ENCODE measurements at places on chromosomes 16 and 17. TPM values are rescaled to one million over a fixed set of nuclear protein-coding genes. Genes with fewer than 3 reads are reported as not detected.

DNA sequence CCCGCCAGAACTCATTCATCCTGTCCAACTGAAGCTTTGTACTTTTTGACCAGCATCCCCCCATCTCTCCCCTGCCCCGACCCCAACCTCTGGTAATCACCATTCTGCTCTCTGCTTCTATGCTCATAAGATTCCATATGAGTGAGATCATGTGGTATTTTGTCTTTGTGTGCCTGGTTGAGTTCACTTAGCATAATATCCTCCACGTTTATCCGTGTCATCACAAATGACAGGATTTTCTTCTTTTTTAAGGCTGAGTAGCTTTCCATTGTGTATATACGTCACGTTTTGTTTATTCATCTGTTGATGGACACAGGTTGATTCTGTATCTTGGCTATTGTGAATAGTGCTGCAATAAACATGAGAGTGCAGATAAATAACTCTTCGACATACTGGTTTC is 278.9 kb downstream of the SNX29 start:
- no peaks in the 10 kb centered on the region for H3K36me3 ChIP-seq
- no peak overlapping the region for H3K27ac ChIP-seq
- peaks cover 9% of the 10 kb centered on the region for H3K4me1 ChIP-seq
- no peak overlapping the region for H3K4me3 ChIP-seq

GRCh38 chr17:42571435-42572225 is 4.7 kb downstream of the MLX start:
- no peaks in the 10 kb centered on the region for H3K27me3 ChIP-seq
- H3K27ac ChIP-seq, result no peak overlapping the region
- peaks cover 14% of the 10 kb centered on the region for H3K4me1 ChIP-seq
- peaks cover 22% of the 10 kb centered on the region for H3K36me3 ChIP-seq
- no peak overlapping the region for H3K4me3 ChIP-seq

GRCh38 chr17:27247071-27247957 is 46.6 kb upstream of the WSB1 start:
- H3K4me3 ChIP-seq, result no peak overlapping the region
- peak overlapping the region; percentile 80 for H3K27ac ChIP-seq
- H3K27me3 ChIP-seq, result peaks cover 18% of the 10 kb centered on the region
- H3K36me3 ChIP-seq, result no peaks in the 10 kb centered on the region
- peaks cover 34% of the 10 kb centered on the region for H3K4me1 ChIP-seq

DNA sequence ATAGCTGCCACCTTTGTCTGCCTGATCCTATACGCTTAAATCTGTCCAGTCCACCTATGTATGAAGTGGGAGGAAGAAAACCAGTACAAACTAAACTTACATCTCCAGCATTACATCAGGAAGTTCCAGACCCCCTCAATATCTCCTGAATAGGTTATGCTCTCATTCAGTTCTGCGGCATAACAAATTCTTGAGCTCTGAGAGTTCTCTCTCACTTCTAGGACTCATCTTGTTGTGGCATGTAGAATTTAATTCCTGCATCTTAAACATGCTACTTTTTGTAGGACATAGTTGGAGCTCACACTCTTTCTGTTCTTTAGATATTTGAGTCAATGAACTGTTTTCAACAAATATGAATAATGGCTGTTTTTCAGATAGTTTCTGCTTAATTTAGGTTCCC is 662.5 kb downstream of the CDH11 start:
- H3K4me1 ChIP-seq, result no peaks in the 10 kb centered on the region
- H3K4me3 ChIP-seq, result no peak overlapping the region
- no peak for DNase-seq

- peak overlapping the region; percentile 99 for H3K27ac ChIP-seq
- peak; percentile 62 for DNase-seq
- no peaks in the 10 kb centered on the region for H3K27me3 ChIP-seq
- H3K36me3 ChIP-seq, result peaks cover 11% of the 10 kb centered on the region
These were observed 907 bp downstream of the TRAPPC2L start for GRCh38 chr16:88857728-88858339.

Gene CACNB1
- total RNA-seq, result 19.2 TPM

GRCh38 chr17:76524598-76525512 is 12.7 kb downstream of the CYGB start:
- DNase-seq, result no peak
- H3K36me3 ChIP-seq, result no peaks in the 10 kb centered on the region
- peaks cover 32% of the 10 kb centered on the region for H3K4me1 ChIP-seq
- H3K27me3 ChIP-seq, result peaks cover 9% of the 10 kb centered on the region

GRCh38 chr17:60832151-60832585 is 154.5 kb downstream of the BCAS3 start:
- peak overlapping the region; percentile 72 for H3K27ac ChIP-seq
- no peaks in the 10 kb centered on the region for H3K36me3 ChIP-seq
- peak overlapping the region; percentile 20 for H3K4me3 ChIP-seq
- peaks cover 48% of the 10 kb centered on the region for H3K4me1 ChIP-seq

- DNase-seq, result peak; percentile 12
- H3K36me3 ChIP-seq, result peaks cover 36% of the 10 kb centered on the region
- H3K27me3 ChIP-seq, result no peaks in the 10 kb centered on the region
- peaks cover 22% of the 10 kb centered on the region for H3K4me1 ChIP-seq
- H3K27ac ChIP-seq, result peak overlapping the region; percentile 53
These were observed 1.7 kb upstream of the MRPL12 start for GRCh38 chr17:81701288-81702071.

DNA sequence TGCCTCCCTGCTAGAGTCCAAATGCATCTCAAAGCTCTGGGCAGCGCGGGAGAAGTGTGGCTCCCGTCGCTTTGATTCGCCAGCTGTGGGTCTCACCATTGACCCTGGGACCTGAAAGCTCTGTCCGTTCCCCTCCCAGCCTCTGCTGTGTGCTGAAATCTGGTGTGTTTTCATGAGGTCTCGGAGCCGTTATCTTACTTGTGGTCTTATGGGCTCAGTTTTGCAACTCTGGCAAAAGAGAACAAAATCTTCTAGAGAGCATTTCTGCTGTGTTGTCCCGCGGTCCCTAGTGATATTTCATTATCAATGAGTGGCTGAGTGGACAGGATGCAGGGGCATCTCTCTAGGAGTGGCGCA is 13.3 kb downstream of the CRISPLD2 start:
- H3K27ac ChIP-seq, result peak overlapping the region; percentile 43
- H3K27me3 ChIP-seq, result no peaks in the 10 kb centered on the region
- peaks cover 36% of the 10 kb centered on the region for H3K4me1 ChIP-seq

Gene DPEP2
- not detected for total RNA-seq

- no peak overlapping the region for H3K27ac ChIP-seq
- H3K27me3 ChIP-seq, result peaks cover 2% of the 10 kb centered on the region
- H3K4me3 ChIP-seq, result no peak overlapping the region
- no peak for DNase-seq
- H3K36me3 ChIP-seq, result no peaks in the 10 kb centered on the region
- peaks cover 9% of the 10 kb centered on the region for H3K4me1 ChIP-seq
These were observed 515.3 kb downstream of the GRIN2A start for GRCh38 chr16:9666834-9667480.

DNA sequence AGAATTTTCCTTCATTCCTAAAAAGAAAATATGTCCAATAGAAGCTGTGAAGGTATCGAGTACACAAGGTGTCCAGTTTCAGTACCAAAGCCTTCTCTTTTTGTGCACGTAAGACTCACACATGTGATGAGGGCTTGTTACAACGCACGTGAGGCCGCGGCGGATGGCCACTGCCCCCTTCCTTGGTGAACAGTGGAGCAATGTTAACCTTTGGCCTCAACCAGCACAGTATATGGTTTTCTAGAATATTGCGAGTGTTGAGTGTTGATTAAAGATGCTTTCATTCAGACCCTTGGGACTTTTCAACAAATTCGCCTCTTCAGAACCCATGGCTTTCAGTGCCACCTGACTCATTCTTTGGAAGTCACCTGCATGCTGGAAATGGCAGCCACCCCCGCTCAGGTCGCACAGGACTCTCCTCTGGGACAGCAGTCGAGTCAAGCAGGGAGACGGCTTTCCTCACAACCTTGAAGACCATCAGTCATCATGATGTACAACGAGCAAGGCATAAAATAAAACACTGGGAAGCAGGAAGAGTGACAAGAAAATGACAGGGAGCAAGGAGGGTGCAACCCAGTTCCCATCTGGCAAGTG is 14.5 kb downstream of the MAP1LC3B start:
- DNase-seq, result no peak
- no peaks in the 10 kb centered on the region for H3K27me3 ChIP-seq
- no peak overlapping the region for H3K4me3 ChIP-seq
- peaks cover 29% of the 10 kb centered on the region for H3K36me3 ChIP-seq
- H3K27ac ChIP-seq, result no peak overlapping the region
- no peaks in the 10 kb centered on the region for H3K4me1 ChIP-seq

- no peaks in the 10 kb centered on the region for H3K36me3 ChIP-seq
- peak overlapping the region; percentile 27 for H3K27ac ChIP-seq
- no peak for DNase-seq
- H3K27me3 ChIP-seq, result no peaks in the 10 kb centered on the region
- H3K4me1 ChIP-seq, result peaks cover 35% of the 10 kb centered on the region
- H3K4me3 ChIP-seq, result no peak overlapping the region
These were observed 7.8 kb upstream of the MLLT6 start for GRCh38 chr17:38697061-38697820.

GRCh38 chr17:37493249-37494027 is 3.7 kb downstream of the DUSP14 start:
- no peaks in the 10 kb centered on the region for H3K36me3 ChIP-seq
- H3K4me3 ChIP-seq, result no peak overlapping the region
- H3K27me3 ChIP-seq, result no peaks in the 10 kb centered on the region
- peak overlapping the region; percentile 6 for H3K27ac ChIP-seq
- DNase-seq, result no peak
- H3K4me1 ChIP-seq, result peaks cover 33% of the 10 kb centered on the region

DNA sequence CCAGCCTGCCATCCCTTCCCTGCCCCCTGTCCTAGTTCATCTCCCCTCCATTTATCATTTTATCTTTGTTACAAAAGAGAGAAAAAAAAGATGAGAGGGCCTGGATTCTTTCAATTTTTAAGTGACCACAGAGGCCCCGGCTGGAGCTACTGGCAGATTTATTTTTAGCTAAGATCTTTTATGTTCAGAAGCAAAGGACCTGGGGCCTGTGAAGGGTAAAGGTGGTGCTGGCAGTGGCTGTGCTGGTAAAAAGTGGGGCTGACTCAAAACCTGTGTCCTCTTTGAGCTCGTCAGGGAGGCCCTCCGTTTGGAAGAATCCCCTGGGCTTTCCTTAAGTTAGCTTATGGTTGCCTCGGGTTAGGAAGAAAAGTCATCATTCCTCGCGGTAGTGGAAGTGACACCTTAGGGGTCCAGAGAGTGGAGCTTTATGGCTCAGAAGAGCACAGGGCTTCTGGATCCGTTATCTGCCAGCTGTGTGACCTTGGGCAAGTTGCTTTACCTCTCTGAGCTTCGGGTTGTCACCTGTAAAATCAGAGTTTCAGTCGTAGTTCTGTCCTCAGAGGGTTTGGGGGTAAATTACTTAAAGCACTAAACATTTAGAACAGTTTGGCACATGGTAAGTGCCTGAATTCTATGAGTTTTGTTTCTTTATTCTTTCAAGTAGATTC is 923.8 kb upstream of the EEF2KMT start:
- no peaks in the 10 kb centered on the region for H3K4me1 ChIP-seq
- H3K36me3 ChIP-seq, result no peaks in the 10 kb centered on the region
- H3K27me3 ChIP-seq, result peaks cover 78% of the 10 kb centered on the region
- H3K27ac ChIP-seq, result no peak overlapping the region
- no peak overlapping the region for H3K4me3 ChIP-seq

- no peaks in the 10 kb centered on the region for H3K4me1 ChIP-seq
- DNase-seq, result no peak
- peaks cover 2% of the 10 kb centered on the region for H3K27me3 ChIP-seq
- no peaks in the 10 kb centered on the region for H3K36me3 ChIP-seq
- no peak overlapping the region for H3K4me3 ChIP-seq
These were observed 3.2 kb downstream of the CES4A start for GRCh38 chr16:66991545-66992077.

DNA sequence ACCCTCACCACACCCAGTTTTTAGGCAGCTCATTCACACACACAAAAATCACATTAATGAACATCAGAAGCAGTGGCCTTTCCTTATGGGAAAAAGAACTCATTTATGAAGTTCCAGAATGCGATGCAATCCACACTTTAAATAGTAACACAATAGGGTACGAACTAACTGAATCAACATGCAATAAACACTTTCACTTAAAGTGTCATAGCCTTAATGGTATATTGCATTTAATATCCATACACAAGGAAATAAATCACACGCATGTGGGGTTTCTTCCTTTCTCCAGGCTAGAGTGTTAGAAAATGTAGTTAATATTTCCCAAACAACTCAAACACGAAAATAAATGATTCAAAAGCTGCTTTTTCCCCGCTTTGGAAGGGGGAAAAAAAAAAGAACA is 19.7 kb downstream of the ADCY9 start:
- no peak overlapping the region for H3K4me3 ChIP-seq

Gene SP6
- total RNA-seq, result 15.9 TPM

DNA sequence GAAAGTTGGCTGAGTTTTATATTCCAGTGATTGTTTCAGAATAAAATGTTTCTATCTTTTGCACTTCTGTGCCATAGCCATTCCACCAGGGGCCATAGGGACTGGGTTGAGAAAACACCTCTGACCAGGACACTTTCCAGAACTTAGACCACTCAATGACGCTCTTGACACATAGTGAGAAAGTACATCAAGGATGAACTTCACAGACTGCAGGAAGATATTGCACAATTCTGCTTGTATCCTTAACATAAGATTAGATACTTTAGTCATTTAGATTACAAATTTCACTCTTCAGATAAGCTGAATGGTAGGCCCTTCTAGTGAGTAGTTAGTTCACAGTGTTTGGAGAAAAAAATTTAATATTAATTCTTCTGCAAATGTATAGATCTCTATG is 13.0 kb upstream of the MPHOSPH6 start:
- H3K36me3 ChIP-seq, result no peaks in the 10 kb centered on the region
- DNase-seq, result no peak
- peaks cover 1% of the 10 kb centered on the region for H3K4me1 ChIP-seq
- peaks cover 42% of the 10 kb centered on the region for H3K27me3 ChIP-seq
- no peak overlapping the region for H3K4me3 ChIP-seq
- H3K27ac ChIP-seq, result no peak overlapping the region

Gene TMEM106A
- total RNA-seq, result 13.3 TPM

DNA sequence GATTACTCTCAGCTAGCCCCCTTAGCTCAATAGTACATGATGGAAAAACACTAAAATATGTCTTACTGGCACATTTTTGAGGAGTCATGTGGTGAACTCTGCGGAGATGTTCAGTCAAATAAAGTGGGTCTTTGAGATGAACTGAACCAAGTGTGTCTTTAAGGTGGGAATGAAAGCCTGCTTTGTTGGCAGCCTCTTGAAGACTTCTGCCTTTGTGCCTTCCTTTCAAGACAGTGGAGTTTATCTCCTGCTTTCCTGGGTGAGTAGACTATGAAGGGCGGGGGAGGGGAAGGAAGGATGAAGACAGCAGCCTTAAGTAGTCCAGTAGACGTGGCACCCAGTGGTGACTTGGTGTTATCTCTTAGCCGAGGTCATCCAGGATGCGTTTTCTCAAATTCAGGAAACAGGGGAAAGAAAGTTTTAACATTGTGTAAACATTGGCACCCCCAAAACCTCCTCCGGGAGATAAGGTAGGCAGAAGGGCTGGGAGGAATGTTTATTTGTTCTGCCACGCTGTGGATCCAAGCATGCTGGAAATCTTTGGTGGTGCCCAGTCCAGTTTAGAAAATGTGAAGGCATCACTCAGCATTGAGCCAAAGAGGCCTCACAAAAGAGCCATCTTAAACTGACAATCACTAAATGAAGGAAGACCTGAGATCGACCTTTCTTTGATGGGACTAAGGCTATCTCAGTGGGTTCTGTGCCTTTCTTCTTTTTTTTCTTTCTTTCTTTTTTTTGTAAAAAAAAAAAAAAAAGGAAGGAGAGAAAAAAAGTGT is 220.6 kb downstream of the FTO start:
- no peaks in the 10 kb centered on the region for H3K27me3 ChIP-seq
- no peak for DNase-seq
- peak overlapping the region; percentile 75 for H3K27ac ChIP-seq

Gene COPZ2
- total RNA-seq, result 30.7 TPM
